ENCODE measurements at places on chromosomes 1 and 21.
A peak's percentile ranks its signal among the peaks of the same experiment; 100 is the strongest.

DNA sequence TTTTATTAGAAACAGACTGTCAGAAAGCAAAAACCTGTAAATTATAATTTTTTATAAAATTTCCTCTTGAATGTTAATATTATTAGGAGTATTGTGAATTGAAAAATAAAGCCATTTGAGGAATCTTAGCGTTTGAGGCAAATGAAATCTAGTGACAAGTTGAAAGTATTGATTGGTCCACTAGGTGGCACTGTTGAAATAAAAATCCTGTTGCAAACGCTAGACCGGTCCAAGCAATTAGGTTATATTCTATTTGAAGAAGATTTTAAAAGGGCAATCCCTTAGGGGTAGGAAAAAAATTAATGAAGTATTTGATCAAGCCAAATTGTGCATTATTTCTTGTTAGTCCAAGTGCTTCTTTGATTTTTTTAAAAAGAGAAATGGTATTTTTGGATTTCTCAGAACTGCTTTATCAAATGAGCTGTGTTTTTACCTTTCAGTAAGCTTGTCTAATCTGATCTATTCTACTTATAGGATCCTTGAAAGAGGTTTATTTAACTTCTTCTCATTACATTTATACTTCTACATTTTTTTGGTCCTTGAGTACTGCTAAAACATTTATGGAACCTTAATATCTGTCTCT is 57.7 kb downstream of the ATG4C start:
- DNase-seq: peak; percentile 35

DNA sequence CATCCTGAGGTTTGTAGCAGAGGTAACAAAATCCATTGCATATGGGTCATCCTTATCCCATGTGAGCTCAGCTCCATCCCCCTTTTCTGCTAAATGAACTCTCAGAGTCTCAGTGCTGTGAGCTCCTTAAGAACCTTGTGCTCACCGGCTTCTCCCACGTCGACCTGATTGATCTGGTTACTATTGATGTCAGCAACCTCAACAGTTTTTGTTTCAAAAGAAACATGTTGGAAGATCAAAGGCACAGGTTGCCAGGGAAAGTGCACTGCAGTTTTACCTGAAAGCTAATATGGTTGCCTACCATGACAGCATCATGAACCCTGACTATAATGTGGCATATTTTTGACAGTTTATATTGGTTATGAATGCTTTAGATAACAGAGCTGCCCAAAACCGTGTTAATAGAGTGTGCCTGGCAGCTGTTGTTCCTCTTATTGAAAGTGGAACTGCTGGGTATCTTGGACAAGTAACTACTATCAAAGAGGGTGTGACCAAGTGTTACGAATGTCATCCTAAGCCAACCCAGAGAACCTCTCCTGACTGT is 131.4 kb downstream of the HS2ST1 start:
- no peak for DNase-seq

DNA sequence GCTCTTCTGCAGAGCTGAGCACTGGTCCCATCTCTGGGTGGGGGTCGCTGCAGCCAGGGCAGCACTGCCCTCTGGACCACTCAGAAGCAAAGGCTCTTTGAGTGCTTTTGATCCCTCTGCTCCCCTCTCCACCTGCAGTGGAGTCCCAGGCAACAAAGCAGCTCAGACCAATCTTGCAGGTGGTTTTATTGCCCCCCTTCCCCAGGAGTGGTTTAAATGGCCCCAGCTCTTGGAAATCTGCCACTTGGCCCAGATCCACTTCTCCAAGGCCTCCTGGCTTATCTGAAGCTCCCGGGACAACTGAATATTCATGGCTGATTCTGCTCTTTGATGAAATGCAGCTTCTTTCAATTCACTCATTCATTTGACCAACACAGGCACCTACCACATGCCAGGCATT is 2.7 kb downstream of the STUM start:
- no peak for DNase-seq

- no peak for DNase-seq
These were observed 34.3 kb upstream of the HMCN1 start for GRCh38 chr1:185699874-185700273.

GRCh38 chr1:24967962-24968361 is 37.9 kb upstream of the RUNX3 start:
- DNase-seq: no peak

DNA sequence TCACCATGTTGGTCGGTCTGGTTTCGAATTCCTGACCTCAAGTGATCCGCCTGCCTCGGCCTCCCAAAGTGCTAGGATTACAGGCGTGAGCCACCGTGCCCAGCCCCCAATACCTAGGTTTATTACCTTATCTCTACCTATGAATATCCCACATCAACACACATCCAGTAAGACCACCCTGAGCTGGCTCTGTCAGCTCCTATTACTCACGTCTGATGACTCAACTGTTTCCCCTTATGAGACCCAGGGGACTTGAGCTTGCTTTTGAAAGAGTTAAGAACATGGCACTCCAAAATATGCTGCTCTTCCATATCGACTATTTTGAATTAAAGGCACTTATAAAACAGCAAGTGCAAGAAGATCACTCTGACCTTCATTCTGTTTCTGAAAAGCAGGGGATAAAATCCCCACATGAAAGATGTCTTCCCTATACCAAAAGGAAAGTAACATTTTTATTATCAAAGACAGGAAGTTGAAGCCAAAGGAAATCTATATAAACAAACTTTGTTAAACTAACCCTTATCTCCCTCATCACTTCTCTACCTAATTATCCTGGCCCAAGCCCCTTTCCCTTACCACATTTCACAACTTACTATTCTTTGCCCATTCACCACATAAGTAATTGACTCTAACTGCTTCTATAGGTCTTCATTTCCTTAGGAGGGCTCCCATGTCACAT is 41.3 kb upstream of the OSBPL9 start:
- DNase-seq: no peak

- DNase-seq: no peak
These were observed 4.3 kb upstream of the S100A9 start for GRCh38 chr1:153353226-153353947.

- DNase-seq: peak; percentile 74
These were observed 87.8 kb downstream of the PRKAB2 start for GRCh38 chr1:147084273-147085096.

GRCh38 chr1:212922016-212922415 is 28.3 kb upstream of the VASH2 start:
- peak; percentile 56 for DNase-seq

DNA sequence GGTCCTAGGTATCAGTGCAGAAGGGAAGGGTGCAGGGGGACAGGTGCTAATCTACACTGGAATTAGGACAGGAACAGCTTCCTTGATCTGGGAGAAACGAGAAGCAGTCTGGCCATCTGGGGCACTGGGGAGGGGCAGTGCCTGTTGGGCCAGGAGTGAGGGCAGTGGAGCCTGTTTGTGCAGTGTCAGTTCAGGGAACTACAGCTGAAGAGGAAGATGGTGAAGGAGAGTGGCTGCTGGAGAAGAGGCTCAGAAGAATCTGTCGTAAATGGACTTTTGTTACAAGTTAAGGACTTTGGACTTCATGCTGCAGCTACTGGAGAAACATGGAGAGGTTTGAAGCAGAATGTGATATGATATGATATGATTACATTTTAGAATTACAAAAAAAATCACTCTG is 3.2 kb upstream of the TNFSF4 start:
- no peak for DNase-seq

GRCh38 chr1:29439615-29440014 is 203.3 kb downstream of the PTPRU start:
- DNase-seq: no peak

- DNase-seq: no peak
These were observed 493.7 kb upstream of the ZP4 start for GRCh38 chr1:238384381-238384780.

GRCh38 chr1:231075497-231075896 is 35.4 kb upstream of the FAM89A start:
- no peak for DNase-seq

- DNase-seq: no peak
These were observed 1.3 kb downstream of the TMEM35B start for GRCh38 chr1:34983700-34984355.

- no peak for DNase-seq
These were observed 7.0 kb downstream of the PAFAH2 start for GRCh38 chr1:25990702-25991395.

- no peak for DNase-seq
These were observed 430.4 kb upstream of the RUNX1 start for GRCh38 chr21:35479529-35479928.

GRCh38 chr1:215393476-215393875 is 173.6 kb upstream of the KCTD3 start:
- peak; percentile 1 for DNase-seq

- no peak for DNase-seq
These were observed 89.3 kb downstream of the ROR1 start for GRCh38 chr1:63863145-63863544.

DNA sequence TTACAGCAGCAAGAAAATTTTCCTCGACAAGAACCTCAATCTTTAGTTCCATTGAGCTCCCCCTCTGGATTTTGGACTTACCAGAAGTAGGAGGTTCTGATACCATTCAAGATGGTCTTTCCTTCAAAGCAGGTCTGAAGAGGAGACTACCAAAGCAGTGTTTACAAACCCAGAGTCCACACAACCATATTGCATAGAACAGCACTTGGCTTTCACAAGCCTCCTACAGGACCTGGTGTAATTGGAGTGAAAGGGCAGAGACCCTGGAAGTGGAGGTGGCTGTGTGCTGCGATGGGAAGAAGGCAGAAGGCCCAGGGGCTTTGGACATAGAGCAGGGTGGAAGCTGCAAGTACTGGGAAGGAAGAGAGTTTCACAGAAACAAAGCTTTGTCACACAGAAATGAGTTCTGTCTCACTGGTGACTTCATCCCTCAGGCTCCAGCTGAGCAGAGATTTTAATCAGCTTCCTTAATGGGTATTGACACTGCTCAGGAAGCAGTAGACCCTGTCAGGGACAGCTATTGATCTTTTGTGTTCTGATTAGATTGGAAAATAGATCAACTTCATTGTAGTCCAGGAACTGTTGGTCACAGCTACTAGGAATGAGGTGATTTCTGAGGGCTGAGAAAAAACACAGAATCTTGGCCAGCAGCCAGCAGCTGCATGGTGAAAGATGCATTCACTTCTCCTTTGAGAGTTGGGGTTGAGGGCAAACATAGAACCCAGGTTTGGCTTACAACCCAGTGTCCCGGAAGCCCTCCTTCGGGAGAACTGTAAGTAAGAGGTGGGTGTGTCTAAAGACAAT is 124.0 kb downstream of the SYT2 start:
- DNase-seq: peak; percentile 47

DNA sequence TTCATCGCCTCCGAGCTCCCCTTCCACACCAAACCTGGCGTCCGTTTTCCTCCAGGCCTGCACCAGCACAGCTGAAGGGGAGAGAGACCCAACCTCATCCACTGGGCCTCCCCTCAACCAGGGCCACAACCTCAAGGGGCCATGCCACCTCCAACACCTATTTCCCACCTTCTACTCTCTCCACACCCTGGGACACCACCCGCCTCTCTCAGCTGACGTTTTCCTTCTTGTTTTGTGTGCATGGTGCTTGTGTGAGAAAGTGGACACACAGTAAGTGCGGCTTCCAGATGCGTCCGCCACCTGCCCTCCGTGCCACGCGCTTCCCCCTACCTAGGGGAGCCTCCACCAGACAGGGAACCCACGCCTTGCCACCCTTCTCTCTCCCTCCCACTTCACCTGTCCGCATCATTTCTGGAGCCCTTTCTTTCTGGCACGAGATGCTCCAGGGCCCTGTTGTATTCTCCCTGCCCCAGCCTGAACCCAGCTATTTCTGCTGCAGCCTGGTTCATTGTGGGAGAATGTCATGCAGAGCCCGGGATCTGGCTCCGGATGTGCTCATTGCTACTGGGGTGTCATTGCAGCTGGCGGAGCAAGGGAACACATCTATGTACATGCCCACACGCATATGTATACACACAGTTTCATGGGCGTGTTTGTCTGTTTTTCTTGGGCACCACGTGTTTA is 1.3 kb upstream of the GNB1 start:
- no peak for DNase-seq

GRCh38 chr1:38092256-38092655 is 45.7 kb upstream of the POU3F1 start:
- no peak for DNase-seq

GRCh38 chr1:236058141-236058934 is 6.6 kb downstream of the NID1 start:
- DNase-seq: peak; percentile 37

DNA sequence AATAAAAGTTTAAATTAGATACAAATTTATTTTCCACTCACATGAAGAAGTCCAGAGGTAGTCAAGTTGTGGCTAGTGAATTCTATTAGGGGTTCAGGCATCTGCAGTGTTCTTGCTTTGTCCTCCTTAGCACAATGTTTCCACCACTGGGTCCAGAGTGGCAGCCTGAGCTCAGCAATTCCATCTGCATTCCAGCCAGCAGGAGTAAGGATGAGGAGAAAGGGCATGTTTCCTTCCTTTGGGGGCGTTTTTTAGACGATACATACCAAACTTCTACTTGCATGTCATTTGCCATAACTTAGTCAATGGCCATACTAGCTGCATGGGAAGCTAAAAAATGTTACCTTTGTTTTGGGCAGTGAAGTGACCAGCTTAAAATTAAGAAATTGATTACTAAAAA is 98.5 kb upstream of the VANGL1 start:
- no peak for DNase-seq

DNA sequence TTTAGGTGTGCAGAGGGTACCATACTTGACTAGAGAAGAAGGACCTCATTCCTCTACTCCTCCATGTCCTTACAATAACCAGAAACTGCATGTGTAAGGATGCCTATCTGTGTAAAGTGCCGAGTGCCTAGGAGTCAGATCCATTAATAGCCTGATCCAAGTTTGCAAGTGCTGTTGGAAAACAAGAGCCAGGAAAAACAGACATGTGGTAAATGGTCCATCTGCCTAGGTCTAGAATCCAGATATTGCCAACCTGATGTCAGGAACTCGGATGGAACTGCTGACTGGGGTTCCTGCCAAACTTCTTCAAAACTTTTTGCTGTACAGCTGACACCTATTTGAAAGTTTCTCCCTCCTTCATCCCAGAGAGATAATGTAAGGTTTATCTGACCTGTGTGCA is 239.4 kb upstream of the CAMK1G start:
- DNase-seq: no peak

- no peak for DNase-seq
These were observed 1.1 kb downstream of the LUZP1 start for GRCh38 chr1:23167353-23168078.

GRCh38 chr21:28615276-28615675 is 377.4 kb downstream of the LTN1 start:
- no peak for DNase-seq

DNA sequence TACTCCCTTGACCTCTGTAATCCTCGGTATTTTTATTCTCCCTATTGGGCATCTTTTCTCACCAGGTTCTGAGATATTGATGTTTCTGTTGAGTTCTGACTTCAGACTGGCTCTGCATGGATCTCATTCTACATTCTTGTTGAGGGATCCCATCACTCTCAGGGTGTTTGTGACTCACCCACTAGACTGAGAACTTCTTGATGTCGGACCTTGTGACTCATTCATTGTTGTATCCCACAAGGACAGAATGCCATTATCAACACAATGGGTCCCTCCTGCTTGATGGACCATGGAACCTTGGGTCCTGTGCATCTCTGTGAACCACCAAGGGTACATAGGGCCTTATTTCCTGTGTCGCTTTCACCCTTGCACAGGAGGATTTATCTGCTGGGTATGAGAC is 174.1 kb downstream of the PBX1 start:
- DNase-seq: no peak

Data from inflammatory macrophage treated with lipopolysaccharide for 1 hour (primary cell).